Activated naive CD4-positive, alpha-beta T cell treated with Interleukin-2 at 50 U/mL for 16 hours (primary cell): ENCODE measurements at places on chromosomes 2 and 18.

DNA sequence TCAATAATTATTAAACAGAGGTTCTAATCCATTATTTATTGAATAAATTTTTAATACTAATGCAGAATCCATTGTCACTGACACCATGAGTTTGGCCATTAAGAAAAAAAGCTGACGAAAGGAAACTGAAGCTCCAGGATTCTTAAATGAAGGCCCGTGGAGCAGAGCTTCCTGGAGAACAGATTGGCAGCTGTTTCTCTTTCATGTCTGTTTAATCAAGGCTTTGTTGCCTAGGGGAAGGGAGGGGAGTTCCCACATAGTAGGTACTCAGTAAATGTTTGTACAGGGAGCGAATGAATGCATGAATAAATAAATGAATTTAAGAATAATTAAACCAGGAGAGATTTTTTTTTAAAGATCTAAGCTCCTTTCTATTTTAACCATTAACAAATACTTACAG, 315.1 kb upstream of the KLHL29 start:
- DNase-seq = no peak

DNA sequence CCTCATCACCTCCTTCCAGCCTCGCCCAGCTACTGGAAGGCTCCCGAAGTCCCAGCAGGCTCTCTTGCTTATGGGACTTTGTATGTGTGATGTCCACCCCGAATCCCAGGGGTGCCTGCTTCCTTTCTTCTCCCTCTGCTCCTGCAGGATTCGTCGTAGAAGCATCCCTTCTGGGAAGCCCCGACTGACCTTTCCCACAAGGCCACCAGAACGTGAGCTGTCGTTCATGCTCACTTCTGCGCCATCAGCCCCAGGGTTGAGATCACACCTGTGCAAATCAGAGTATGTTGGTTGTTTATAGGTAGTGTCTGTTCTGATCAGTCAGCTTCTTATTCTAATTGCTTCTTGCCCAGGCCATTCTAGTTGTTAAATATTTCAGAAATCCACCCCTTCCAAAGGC, 101.8 kb downstream of the HS1BP3 start:
- DNase-seq = no peak

DNA sequence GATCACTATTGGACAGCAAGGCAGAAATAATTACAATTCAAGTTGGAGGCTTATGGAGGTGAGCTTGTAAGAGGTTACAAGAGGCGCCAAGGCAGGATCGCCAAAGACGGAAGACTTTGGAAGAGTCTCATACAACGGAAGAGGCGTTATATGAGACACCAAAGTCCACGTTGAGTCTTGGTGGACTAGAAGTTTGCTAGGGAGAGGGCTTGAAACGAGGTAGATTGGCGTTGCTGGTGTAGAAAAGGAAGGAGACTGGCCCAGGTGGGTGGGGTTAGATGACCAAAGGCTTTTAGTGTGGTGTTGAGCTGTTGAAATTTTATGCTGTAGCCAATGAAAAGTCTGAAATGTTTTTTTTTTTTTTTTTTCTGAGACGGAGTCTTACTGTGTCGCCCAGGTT, 1.4 kb downstream of the MSH2 start:
- DNase-seq = no peak

DNA sequence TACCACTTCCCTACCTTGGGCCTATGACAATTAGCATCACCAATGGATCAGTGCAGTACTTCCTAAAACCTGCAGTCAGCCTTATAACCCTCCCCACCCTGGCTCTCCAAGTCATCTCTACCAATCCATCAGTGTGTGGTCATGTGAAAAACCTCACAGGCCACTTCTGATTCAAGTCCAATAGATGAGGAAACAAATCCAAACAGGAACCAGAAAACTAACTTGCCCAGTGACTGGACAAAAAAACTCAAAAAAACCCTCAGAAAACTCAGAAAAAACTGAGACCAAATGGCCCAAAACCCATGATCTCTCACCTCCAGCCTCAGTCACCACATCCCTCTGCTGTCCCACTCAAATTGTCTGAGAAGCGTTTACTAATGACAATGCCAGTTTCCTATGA, 43.3 kb downstream of the TGFA start:
- DNase-seq = no peak

DNA sequence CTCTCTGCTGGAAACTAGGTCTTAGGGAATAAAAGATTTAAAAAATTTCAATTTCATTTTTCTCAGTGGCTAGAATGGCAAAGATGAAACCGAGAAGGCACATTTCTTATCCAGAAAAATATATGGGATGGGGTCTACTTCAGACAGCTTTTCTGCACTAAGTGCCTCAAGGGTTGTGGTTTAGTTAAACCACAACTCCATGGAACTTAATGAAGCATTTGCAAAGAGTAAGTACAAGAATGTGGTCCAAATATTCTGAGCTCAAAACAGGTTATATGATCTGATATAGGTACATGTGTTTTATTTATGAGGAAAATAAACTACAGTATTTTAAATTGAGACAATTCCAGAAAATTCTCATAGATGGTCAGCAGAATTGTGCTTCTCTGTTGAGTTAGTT, 101.8 kb upstream of the FZD5 start:
- DNase-seq = no peak

DNA sequence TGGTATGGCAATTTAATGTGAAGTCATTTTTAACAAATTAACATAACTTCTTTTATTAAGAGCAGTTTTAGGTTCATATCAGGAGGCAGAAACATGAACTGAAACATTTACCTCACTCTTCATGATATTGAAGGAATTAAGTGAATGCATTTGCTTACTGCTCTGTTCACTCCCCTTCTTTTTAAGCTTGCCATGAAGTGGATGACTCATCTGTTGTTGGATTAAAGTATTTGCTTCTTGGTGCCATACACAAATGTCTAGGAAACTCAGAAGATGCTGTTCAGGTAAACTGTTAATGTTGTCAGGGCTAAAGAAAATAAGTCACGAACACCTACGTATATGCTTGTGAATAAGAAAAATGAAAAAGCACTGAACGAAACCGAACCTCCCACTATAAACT, 10.2 kb upstream of the CABYR start:
- no peak for DNase-seq

DNA sequence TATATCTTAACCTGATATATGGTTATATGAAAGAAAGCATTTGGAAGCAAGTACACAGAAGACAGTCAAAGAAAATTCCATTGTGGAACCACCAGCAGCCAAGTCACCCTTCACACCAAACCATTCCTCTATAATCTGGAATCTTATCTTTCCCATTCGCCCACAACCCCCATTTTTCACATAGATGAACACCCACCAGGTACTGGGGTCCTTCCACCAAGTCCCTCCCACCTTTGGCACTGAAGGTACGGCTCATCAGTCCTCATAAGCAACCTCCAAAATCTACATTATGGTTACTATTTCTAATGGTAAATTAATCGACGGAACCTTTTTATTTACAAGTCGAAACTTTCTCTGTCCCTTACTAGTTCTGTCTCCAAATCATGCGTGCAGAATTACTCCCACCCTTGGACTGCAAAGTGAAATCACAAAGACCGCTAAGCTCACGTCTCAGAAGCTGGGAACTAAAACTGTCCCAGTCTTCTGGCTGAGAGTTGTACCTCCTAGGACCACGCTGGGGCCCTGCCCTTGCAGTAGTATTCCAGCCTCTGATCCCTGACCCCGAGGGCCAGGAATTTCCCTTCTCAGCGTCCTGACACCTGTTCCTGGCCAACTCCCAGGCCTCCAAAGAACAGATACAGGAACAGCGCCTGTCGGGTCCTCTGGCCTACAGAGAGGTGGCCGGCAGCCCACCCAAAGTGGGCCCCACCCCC, 702 bp downstream of the OLA1 start:
- peak; percentile 13 for DNase-seq

- no peak for DNase-seq
These were observed 6.2 kb downstream of the HAUS1 start for GRCh38 chr18:46110406-46110805.

DNA sequence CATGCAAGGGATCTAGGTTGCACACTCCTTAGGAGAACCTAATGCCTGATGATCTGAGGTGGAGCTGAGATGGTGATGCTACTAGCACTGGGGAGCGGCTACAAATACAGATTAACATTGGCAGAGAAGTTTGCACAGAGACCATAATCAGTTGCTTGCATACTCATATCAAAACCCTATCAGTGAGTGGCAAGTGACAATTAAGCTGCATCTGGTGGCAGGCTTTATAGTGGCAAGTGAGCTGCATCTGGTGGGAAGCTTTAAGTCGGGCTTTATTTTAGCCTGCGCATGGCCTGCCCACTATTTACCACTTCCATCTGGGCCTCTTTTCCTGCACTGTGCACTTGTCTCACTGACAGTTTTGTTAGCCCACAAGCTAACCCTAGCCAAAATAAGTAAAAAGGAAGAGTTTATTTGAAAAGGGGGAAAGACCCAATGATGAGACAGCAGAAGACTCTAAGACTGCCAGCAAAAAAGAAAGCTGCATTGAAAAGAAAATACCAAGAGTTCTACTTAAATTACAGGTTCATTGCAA, 140.9 kb upstream of the B3GNT2 start:
- no peak for DNase-seq

GRCh38 chr2:55617175-55618024, at the start of gene PPP4R3B:
Gene PPP4R3B (minus strand): TSS chr2:55617622. CDS start chr2:55617285, 337 bp downstream.
- DNase-seq = peak; percentile 99

GRCh38 chr2:46812361-46813019, 103.1 kb downstream of the MCFD2 start:
- DNase-seq = no peak

- no peak for DNase-seq
These were observed 30.3 kb upstream of the GCG start for GRCh38 chr2:162182395-162182794.

- DNase-seq = no peak
These were observed 1.9 kb downstream of the HDLBP start for GRCh38 chr2:241313543-241314095.

DNA sequence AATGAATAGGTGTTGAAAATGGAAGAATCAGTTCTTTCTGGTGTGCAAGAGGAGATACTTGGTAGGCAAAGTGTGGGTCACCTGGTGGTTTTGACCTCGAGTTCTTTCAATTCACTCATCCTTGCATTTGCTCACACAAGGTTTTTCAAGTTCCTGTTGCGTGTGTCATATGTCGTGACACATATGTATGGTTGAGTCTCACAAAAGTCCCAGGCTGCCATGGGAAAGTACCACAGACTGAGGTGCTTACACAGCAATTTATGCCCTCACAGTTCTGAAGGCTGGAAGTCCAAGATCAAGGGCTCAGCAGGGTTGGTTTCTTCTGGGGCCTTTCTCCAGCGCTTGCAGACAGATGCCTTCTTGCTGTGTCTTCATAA, 64.4 kb downstream of the NCK2 start:
- peak; percentile 56 for DNase-seq

DNA sequence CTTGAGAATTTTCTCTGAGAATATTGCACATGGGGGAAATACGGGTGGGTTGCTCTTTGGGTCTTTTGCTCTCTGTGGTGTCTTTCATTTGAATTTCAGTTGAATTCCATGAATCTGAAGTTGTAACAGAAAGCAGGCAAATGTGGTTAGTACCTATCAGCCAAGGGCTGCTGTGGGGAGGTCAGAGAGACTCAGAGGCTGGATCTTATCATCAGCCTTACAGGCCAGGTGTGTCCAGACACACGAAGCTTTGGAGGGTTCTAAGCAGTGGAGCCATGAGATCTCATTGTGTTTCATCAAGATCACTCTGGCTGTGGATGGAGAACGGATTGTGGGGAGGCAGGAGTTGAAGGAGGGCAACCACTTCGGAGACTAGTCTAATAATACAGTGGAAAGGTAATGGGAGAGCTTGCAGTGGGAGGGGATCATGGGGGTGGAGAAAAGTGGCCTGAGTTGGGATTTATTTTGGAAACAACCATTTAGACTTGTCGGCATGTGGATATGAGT, 68.1 kb downstream of the GNAL start:
- no peak for DNase-seq

DNA sequence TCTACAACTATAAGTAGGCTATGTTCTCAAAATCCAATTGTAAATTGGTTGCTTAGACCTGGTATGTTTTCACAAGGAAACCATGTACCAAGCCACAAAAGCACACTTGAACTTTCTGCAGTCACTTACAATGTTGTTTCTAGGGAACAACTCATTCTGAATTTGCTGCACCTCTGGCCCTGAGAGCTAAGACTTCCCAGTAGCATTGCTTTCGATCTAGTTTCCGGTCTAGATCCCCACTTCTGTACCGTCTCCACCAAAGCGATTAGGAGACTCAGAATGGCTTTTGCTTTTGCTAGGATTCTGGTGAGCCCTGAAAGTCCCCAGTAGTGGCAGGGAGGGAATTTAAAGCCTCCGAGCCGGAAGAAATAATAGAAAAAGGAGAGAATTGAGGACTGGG, 313.0 kb downstream of the ARHGAP15 start:
- DNase-seq = no peak

- DNase-seq = peak; percentile 18
These were observed 706 bp downstream of the AGPS start for GRCh38 chr2:177393203-177393755.

DNA sequence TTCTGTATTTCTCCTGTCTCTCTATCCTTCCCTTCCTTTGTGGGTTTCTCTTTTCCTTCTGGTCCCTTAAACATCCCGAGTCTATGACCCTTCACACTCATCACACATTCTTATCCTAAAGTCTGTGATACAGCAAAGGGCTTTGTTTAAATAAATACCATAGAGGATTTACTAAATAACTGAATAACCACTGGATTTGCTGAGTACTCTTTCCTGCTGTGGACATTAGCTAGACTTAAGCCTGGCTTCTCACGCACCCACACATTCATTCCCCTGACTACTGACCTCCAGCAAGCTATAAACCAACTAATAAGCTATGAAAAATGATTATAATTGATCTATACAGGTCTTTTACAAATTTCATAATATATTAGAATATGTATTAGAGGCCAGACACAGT, 76.6 kb downstream of the COL4A3 start:
- DNase-seq = no peak

DNA sequence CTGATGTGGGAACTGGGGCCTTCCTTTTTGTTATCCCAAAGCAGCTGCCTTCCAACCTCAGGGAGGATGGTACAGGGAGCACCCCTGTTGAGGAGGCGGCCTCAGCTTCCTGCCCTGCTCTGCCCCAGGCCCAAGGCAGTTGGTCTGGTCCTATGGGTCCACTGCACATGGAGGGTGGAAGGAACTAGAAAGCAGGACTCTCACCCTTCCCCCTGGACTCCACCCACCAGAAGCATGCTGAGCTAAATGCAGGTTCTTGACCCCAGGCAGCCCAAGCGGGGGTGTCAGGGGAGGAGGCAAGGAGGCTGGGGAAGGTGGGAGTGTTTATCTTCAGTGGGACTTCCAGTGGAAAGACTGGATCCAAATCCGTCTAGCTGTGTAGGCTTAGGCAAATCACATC, 158.5 kb downstream of the SMAD2 start:
- no peak for DNase-seq

DNA sequence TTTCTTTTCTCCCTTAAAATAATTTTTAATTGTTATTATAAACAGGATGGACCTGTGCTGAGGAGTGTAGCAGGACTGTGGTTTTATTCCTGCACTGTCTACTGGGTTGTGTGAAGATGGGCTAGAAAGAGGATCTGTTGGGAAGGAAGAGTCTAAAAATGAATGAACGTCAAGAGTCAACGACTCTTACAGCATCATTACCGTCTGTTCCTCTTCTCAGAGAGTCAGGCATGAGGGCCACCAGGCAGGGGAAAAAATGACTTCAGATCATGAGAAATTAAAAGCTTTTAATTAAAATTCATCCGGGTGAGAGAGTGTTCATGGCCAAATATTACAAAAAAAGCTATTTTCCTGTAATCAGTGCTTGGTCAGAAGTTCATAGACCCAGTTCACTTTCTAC, 32.6 kb downstream of the SRSF7 start:
- no peak for DNase-seq
